ENCODE measurements at places on chromosomes 3 and 15. TPM values are rescaled to one million over a fixed set of nuclear protein-coding genes. Genes with fewer than 3 reads are reported as not detected.

DNA sequence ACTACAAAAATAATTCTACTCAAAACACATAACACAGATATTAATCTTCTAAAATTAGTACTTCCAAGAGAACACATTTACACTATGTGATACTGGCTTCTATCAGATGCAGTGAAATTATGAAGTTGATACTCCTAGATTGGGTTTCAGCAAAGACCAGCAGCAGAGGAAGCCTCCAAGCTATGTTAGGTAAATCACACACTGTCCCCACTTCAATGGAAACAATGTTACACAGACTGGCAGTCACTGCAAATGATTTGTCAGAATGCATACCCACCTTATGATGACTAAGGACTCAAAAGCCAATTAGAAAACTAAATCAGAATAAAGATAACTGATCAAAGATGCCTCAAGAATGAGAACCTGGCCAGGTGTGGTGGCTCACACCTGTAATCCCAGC is 90.1 kb upstream of the MYO5C start:
- DNase-seq, result no peak

- no peak for DNase-seq
These were observed 85.4 kb downstream of the XXYLT1 start for GRCh38 chr3:195185583-195185982.

GRCh38 chr3:111143-112069 is 85.2 kb upstream of the CHL1 start:
- no peak for DNase-seq

GRCh38 chr3:146387566-146387965 is 81.8 kb downstream of the PLSCR2 start:
- no peak for DNase-seq

DNA sequence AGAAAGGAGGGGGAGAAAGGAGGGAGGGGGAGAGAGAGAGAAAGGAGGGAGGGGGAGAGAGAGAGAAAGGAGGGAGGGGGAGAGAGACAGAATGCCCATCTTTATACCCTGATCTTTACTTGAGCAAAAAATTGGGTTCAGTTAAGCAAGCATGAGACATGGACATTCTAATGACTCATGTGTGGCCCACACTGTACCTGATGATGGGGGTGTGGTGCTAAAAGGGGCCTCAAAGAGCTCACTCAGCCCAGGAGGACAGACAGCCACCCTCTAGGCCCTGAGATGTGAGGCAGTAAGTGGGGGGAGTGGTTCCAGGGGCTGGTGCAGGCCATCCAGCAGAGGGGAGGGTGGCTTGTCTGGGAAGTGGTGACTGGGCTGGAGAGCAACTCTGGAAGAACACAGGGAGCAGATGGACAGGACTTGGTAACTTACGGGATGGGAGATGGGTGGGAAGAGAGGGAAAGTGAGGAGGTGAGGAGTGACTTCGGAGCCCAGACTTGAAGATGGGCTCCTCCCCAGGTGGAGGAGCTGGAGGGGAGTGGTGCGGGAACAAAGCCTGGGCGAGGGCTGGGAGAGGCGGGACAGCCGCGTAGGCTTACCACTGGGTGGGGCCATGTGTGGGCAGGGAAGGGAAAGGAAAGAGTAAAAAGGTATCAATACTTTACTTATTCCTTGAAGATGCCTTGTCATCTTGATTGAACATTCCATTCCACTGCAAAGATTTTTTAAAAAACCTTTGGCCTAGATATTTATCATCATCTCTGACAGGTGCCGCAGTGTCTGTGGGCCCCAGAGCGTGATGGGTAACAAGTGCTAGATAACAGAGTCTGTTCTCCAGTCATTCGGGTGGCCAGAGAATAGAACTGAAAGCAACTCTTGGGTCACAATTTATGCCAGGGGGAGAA is 32.3 kb downstream of the TSPAN3 start:
- DNase-seq, result no peak

DNA sequence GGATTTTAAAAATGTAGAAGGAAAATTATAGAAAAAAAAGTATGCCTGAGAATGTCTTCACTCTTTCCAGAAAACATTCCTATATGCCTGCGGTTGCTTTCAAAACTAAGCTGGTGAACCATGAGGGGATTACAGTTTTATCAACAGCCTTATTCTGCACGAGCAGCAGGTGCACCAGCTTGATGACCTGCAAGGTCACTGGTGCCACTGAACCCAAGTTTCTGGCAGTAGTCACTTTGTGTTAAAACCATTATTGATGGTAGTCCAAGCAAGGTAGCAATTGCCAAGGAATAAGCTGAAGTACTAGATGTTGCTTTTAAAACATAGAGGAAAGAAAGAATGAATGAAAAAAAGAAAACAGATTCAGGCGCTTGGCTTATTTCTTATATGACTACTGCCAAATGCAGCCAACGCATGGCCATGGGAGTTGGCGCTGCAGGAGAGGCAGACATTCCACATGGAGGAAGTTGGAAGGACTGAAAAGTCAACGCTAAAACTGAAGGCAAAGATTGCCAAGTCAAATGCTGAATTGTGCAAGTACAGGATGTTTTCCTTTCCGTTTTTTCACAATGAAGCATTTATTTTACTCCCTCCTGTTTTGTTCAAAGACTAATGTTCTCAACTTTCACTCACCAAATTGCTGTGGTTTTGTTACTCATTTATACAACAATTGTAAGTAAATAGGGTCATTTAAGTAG is 601.4 kb downstream of the CADM2 start:
- DNase-seq, result no peak

GRCh38 chr3:60746043-60746638 is 505.1 kb downstream of the FHIT start:
- DNase-seq, result no peak

DNA sequence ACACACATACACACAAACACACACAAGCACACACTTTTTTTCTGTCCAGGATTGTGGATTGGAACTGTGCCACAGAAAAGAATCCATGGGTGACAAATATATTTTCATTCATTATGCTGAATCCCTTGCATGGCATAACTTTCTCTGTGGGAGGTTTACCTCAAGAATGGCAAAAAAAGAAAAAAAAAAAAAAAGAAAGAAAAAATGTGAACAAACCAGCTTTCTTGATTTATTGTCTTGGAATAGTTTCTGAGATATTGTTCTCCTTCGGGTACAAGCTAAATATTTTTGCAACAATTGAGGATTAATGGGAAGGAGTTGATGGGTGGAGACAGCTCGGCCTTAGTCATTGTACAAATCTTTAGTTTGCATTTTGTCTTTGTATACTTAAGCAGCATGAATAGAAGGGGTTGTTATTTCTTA is 153.1 kb downstream of the GMNC start:
- no peak for DNase-seq

DNA sequence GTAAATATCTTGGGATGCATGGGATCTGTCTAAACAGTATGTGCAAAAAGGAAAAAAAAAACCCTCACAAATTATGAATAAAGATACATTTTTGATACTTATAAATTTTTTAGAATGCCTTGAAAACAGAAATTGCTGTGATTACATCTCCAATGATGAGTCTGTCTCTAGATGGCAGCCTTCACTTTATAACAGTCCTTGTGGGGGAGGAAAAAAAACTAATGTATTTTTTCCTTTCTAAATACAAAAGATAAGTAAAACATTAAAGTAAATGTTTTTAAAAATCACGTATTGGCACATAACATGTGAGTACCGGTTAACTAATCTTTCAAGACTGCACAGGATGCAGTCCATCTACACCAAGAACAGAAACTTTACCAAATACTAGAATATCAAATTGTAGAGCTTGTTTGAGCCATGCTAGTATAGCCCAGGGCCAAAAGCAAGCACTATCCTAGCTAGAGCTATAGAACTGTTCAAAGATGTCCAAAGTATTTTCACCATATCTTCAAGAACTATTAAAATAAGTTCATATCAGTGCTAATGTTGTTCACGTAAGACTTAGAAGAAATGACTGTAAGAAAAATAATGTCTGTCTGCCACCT is 206.4 kb downstream of the STAG1 start:
- DNase-seq, result no peak

- no peak for DNase-seq
These were observed 35.6 kb upstream of the CCK start for GRCh38 chr3:42301446-42302175.

- peak; percentile 94 for DNase-seq
These were observed at the start of gene MESP2 for GRCh38 chr15:89776274-89777072. Gene MESP2 (plus strand): TSS chr15:89776332. CDS start chr15:89776358, 26 bp downstream.

DNA sequence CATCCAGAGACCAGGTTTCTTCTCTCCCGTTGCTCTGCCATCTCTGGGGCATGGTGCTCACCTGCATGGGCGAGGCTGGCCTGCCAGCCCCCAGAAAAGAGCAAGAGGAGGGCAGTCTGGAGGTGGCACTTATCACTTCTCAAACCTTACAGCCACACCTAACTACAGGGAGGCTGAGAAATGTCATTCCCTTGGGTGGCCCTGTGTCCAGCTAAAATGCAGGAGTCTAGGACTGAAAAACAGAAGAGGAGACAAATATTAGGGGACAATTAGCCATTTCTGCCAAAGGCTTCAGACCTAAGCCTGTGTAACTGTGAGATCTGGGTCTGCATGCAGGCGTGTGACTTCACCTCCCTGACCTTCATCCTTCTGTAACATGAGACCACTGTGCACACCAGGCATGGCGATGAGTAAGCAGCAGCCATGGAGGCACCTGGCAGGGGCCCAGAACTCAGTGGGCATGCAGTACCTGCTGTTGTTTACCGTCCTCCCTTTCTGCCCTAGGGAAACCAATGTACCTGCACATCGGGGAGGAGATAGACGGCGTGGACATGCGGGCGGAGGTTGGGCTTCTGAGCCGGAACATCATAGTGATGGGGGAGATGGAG is 83.4 kb downstream of the MESD start:
- DNase-seq, result no peak

- DNase-seq, result no peak
These were observed 88.6 kb downstream of the TOP2B start for GRCh38 chr3:25576146-25576545.

DNA sequence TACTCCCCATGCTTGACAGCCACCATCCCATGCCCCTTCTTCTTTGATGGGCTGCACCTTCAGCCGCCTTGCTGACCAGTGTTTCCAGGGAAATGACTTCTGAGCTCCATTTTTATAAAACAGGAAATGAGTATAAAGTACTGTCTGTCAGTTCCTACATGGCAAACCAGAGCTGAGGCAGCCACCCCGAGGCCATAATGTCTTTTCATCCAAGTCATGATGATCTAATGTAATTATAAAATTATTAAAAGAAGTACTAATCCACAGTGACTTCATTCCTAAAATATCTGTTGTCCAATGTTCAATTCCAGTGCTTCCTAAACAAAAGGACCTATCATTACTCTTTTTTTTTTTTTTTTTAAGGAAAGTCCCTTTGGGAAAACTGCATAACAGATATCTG is 75.2 kb upstream of the HERC1 start:
- no peak for DNase-seq

Gene FOXL2
- 3.5 TPM for total RNA-seq

Gene C3orf22
- total RNA-seq, result not detected

Gene SGO1
- 31.8 TPM for total RNA-seq

Gene RLBP1
- not detected for total RNA-seq

Gene POC1A
- total RNA-seq, result 26.7 TPM

Gene BTBD1
- 66.1 TPM for total RNA-seq

Gene EDC3
- total RNA-seq, result 26.5 TPM

Gene CFAP92
- total RNA-seq, result 1.6 TPM

Gene MME
- total RNA-seq, result 76.7 TPM

Gene IL5RA
- not detected for total RNA-seq

Gene CNOT10
- total RNA-seq, result 58.1 TPM

Gene LZTFL1
- total RNA-seq, result 13.9 TPM

Gene GOLGA6D
- 2.1 TPM for total RNA-seq

Gene SLC2A2
- total RNA-seq, result not detected

All from GM23338 (cell line).